ENCODE measurements at places on chromosomes 7 and 10.

DNA sequence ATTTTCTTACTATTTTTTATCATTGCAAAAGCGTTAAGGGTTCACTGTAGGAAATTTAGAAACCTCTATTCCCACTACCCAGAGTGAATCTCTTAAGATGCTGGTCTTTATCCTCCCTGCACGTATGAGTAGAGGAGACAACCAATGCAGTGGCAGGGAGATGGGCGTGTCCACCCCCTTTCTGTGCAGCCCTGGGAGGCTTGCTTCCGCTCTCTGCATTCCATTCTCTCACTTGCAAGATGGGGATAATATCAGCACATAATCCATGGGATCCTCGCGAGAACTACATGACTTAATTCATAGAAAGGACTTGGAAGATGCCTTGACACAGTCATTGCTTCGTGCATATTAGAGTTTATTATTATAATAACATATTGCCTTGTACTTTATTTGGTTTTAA, 196.2 kb downstream of the KLF6 start:
- no peak for DNase-seq

- DNase-seq: no peak
These were observed 101.7 kb downstream of the PLXDC2 start for GRCh38 chr10:19917751-19918478.

- no peak for DNase-seq
These were observed 75.0 kb downstream of the POM121L12 start for GRCh38 chr7:53110425-53110824.

GRCh38 chr10:28278842-28279241, 24.0 kb downstream of the MPP7 start:
- DNase-seq: no peak

DNA sequence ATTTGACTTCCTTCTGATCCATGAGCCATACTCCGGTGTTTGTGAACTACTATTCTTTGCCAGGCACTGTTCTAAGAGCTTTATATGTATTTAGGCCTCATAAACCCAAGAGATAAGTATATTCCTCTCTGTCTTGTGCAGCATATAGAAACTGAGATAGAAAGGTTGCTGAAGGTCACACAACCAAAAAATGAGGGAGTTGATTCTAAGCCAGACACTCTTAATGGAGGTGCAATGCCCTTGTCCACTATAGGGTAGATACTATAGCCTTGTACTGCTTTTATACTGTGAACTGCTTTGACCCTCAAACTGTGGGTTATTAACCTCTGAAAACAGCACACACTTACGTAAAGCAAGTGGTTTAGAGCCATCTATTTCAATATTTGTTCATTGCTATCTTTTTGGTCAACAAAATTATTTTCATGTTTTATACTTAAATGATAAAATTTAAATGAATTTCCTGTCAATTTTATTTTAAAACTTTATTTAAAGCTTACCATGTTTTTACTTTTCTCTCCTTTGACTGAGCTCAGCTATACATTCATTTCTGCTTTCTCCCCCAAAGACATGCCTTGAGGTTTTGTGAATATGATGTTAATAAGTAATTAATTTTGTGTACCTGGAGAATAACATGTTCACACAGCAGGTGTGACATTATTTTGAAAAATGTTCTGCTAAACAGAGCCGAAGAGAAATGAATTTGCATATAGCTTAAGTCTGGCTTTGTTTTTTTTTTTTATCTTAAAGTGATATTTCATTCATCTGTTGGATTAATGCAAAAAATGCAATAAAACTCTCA, 687.3 kb downstream of the DNAJB9 start:
- no peak for DNase-seq

GRCh38 chr7:133912916-133913697, 214.0 kb upstream of the LRGUK start:
- no peak for DNase-seq

- DNase-seq: no peak
These were observed 7.9 kb downstream of the NUB1 start for GRCh38 chr7:151349507-151349853.

All from forelimb muscle (tissue), 1 donor.